ENCODE measurements at places on chromosomes 2 and 18.

DNA sequence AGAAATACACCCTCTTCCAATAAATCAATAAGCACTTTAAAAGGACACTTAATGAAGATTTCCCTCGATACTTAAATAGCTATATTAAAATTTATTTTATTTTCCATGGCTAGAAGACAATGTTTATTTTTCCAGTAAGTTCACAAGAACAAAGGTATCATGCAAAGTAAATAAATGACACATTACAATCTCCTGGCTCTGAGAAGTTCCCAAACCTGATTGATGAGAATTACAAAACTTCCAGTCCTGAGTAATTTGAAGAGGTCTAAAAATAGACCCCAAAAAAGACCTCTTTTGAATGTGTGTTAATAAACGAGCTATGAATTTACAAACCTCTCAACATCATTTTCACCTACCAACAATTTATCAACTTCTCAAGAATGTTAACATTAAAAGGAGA is 1.5 kb upstream of the PEX13 start:
- DNase-seq, result no peak

GRCh38 chr2:109031476-109032228 is 42.6 kb upstream of the EDAR start:
- DNase-seq, result no peak

GRCh38 chr2:124973396-124973795 is 948.3 kb downstream of the CNTNAP5 start:
- no peak for DNase-seq

DNA sequence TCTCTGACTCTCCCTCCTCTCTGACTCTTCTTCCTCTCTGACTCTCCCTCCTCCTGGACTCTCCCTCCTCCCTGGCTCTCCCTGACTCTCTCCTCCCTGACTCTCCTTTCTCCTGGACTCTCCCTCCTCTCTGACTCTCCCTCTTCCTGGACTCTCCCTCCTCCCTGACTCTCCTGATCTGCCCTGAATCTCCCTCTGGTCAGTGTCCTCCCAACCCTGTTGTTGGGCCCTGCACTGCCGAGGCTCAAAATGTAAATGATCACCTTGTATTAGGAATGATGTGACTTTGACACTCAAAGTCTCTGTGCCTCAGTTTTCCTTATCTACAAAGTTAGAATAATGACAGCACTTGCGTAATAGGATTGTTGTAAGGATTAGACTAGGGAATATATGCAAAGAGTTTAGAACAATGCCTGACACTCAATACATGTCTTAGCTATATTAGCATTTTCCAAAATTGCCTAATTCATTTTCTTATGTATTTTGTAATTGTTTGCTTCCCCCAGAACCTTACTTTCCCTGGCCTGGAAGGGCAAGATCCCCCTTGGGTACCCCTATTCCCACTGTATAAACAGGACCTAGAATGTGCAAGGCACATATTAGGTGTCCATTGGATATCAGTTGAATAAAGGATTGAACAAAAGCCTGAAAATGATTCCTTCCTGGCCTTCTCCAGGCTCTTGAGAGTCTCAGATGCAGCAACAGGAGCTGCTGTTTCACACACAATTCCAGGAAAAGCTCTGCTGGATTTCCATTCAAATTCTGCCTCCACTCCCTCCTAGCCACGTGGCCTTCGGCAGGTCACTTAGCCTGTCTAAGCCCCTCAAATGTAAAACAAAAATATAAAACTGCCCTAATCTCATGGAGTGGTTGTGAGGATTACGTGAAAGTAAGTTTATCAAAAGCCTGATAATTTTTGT is 170.1 kb downstream of the INHBB start:
- no peak for DNase-seq

- DNase-seq, result no peak
These were observed 87.6 kb downstream of the MRPS9 start for GRCh38 chr2:105125428-105125827.

- DNase-seq, result no peak
These were observed 605.4 kb downstream of the BCL11A start for GRCh38 chr2:59947917-59948541.

DNA sequence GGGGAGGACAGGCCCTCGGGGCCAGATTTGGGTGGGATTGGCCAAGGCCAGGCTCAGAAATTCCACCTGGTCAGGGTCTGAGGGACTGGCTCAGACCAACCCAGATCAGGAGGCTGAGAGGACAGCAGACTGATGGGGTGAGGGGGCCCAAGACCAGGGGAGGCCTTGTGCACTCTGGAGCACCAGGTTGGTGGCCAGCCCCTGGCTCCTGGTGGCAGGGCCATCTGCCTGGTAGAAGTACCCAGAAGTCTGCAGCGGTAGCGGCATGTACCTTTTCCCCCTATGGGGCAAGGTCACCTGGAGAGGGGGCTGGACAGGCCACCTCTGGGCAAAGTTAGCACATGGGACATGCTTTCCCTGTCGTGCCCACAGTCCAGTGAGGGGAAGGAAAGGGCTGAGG is 21.2 kb upstream of the ODC1 start:
- no peak for DNase-seq

GRCh38 chr18:13369756-13370510 is 151.4 kb downstream of the LDLRAD4 start:
- DNase-seq, result no peak

GRCh38 chr2:219486380-219486959 is 12.2 kb upstream of the GMPPA start:
- DNase-seq, result no peak

DNA sequence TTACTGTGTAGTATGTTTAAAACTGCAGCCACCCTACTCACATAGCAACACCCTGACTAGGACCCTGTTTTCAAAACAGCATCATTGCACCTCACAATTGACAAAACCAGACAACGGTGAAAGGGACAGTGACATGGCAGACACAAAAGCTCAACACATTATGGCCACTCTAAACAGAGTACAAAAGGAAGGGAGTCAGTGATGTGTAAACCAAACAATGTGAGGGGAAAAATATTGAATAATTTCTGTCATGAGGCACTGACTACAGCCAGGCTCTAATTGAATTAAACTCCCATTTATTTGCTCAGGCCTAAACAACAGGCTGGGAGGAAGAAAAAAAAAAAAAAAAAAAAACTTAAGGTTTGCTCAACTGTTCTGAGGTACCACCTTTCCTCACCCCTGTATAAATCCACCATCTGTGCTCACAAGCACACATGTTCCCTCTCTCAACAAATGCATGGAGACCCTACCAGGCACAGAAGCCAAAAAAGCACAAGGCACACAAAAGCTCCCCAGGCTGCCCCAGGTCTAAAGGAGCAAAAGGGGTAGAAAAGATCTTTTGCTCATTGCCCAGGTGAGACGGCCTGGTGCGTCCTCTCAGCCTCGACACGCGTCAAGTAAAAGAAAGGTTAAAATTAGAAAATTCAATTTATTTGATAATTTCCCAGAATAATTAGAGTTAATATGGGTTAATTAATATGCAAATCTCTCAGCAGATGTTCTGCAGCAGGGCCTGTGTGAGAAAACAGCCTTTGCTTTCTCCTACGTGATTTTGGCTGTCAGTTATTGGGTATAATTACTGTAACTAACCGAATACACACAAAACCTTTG is 80.9 kb downstream of the ZEB2 start:
- no peak for DNase-seq

DNA sequence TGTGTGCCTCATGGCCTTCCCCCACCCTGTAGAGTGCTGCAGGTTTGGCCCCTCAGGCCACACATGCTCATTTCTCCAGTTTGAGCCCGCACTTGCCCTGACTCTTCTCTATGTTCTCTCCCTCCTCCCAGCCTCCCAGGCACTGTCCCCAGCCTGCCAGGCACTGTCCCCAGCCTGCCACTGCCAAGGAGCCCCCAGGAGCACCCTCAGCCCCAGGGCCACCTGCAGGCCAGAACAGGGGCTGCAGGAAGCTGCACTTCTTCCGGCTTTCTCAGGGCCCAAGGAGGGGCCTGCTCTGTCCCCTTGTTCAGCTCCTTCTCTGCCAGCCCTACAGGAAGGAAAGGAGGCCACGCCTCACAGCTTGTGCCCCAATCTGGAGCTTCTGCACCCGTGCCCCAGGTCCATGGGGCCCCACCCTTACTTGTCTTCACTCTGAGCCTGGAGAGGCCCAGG is 31.6 kb downstream of the CYP26B1 start:
- no peak for DNase-seq

DNA sequence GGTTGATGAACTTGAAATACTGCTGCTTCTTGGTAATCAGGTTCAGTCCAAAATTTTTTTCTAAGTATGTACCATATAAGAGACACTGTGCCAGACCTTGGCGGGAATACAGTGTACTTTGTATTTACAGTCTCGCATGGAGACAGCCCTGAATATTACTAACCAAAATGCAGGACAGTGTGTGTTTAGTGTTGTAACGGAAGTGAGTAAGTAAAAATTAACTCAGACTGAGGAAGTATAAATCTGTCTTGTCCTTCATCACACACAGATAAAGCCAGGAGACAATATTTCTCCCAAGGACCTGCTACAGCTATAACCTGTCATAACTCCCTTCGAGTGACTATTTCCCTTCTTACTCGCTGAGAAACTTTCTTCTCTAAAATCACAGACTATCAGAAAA is 76.9 kb downstream of the ACTR3 start:
- no peak for DNase-seq

DNA sequence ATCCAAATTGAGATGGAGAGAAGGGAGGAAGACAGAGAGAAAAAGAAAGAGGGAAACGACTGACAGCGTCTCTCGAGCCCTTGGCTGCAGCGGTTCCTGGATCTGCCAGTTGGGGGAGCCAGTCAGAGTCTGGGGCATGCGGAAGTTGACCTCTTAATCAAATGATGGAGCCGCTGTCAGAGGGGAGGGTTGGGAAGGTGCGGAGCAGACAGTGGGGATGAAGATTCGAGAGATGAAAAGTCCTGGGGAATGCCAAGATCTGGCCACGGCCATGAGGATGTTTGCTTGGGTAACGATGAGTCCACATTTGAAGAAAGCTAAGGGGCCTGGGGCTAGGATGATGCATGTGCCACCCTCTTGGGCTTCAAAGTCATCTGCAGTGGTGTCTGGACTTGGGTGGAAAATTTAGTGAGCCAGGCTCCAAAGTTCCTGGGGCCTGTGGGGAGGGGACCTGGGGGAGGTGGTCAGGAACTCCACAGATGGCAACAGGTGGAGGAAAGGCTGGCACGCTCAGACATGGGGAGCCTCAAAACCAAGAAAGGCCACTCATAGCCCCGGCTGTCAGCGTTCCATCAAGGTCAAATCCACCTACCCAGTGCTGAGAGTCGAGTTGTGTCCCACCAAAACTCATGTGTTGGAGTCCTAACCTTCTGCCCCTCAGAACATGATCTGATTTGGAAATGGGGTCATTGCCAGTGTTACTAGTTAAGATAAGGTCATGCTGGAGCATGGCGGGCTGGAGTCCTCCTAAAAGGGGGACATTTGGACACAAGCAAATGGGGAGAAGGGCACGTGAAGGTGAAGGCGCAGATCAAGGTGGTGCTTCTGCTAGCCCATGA is 200.1 kb downstream of the NDUFA10 start:
- DNase-seq, result no peak
